ENCODE measurements at places on chromosomes 11 and 22.

DNA sequence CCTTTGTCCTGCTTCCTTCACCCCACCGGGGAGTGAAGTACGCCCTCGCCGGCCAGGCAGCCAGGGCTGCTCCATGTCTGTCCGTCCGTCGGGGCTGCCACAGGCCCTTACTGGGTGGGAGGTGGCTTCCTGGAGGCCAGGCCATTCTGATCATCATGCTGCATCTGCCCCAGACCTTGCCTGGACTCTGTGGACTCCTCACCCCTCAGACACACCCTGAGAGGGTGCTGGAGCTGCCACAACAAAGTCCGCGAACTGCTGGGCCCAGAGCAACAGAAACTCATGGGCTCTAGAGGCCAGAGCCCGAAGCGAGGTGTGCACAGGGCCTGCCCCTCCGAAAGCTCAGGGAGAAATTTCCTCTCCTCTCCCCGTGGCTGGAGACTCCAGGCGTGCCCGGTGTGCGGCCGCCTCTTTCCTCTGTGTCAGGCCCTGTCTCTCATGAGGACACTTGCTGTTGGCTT lies 124.2 kb downstream of the KCNQ1OT1 start:
- no peak for DNase-seq

DNA sequence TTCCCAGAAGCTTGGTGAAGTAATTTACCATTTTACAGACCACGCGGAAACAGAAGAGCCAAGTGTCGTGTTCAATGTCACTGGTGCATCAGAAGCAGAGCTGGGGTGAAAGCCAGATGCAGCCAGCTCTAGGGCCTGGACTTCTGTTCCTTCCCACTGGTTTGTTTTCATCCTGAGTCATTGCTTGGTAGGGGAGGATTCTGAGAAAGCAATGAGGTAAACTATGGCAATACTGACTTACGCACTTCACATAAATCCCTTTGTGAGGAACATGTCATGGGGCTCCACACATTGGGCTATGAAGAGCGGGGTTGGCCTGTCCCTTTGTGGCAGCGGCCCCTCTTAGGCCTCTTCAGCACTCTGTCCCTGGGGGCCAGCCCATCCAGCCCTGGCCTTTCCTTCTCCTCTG lies 52.4 kb upstream of the RBFOX2 start:
- peak; percentile 55 for DNase-seq

DNA sequence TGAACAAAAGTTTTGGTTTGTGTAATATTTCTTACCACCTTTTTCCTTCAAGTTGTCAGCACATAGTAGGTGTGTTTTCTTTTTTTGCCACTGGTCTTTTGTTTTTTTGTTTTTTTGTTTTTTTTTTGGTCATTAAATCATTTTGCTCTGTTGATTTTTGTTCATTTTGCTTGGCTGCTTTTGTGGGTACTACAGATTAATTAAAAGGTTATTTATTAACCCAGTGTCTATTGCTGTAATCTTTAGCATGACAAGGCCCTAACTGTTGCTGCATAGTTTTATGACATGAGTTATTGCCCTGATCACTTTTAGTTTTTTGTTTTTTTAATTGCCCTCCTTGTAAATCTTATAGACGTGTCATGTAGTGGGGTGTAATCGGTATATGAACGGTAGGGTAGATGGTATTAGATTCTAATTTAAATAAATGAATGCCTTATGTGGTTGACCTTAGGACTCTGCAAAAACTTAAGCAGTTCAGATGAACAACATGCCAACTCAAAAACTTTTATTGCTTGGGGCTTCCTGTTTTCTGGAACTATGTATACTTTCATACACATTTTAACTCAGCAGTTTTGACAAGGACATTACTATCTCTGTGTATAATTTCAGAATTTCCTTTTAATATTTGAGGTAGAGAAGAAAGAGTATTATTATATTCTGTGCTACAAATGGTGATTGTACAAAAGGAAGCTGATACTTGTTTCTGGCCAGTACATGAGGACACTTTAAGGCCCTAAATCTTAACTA lies 7.9 kb downstream of the EWSR1 start:
- DNase-seq, result no peak

DNA sequence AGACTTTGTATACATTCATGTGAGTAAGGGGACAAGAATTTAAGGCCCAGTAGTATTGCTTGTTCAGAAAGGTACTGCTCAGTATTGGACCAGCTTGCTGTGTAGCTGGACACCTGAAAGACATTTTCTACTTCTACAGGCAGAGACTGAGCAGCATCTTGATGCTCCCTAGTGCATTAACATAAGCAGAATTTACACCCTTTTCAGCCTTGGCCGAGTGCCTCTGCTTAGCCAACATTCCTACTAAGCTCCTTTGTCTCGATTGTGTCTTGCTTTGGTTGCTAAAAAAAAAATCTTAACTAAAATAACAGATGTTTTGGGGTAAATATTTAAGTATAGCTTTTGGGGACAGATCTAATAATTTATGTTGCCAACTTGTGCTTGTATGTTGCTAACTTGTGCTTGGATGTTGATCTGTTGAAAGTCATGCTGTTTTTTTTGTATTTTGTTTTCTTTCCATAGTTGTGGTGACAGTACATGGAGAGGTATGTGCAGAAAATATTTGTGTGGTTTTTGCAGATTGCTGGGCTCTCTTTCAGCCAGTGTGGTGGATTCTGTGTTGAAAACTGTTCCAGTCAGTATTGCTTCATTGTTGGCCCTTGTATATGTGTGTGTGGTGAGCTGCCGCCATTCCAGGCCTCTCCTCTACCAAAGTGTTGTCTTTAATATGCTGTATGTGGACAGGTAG lies 3.7 kb downstream of the PTS start:
- no peak for DNase-seq

- no peak for DNase-seq
These were observed 6.8 kb downstream of the BID start for GRCh38 chr22:17767233-17768065.

- no peak for DNase-seq
These were observed 100.9 kb downstream of the SYN3 start for GRCh38 chr22:32957200-32957803.

DNA sequence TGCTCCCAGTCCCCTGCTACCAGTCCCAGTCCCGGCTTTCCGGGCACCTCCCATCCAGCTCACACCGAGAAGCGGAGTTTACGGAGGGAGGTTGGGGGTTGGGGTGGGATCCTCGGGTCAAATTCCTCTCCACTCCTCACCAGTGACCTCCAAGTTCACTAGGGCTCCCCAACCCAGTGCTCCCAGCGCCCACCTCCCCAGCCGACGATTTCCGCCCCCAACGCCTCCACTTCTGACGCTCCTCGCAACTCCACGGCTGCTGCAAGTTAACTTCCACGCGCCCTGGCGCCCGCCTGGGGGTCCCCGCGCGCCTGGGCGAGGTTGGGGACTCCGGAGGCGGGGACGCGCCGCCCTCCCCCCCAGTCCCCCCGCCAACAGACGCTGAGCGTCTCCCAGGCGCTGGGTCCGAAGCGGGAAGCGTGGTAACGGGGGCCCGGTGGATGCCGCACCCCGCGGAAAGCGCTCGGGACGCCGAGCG lies 526 bp downstream of the TPST2 start:
- no peak for DNase-seq

GRCh38 chr11:66112601-66113499 lies 42.8 kb downstream of the PACS1 start:
- DNase-seq, result no peak

DNA sequence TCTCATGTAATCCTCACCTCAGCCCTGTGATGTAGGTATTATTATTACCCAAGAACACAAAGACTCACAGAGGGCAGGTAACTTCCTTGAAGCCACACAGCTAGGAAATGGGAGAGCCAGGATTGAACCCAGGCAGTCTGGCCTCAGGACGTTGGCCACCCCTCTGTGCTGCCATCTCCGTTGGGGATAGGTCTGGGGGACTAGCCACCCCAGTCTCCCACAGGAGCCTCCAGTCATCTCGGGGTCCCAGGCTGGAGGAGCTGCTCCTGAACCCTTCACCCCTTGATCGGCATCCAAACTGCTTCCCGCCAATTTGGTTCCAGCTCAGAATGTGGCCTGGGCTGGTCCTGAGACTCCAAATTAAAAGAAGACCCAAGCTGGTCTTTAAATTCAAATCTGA lies 10.4 kb upstream of the TCF20 start:
- DNase-seq, result no peak

DNA sequence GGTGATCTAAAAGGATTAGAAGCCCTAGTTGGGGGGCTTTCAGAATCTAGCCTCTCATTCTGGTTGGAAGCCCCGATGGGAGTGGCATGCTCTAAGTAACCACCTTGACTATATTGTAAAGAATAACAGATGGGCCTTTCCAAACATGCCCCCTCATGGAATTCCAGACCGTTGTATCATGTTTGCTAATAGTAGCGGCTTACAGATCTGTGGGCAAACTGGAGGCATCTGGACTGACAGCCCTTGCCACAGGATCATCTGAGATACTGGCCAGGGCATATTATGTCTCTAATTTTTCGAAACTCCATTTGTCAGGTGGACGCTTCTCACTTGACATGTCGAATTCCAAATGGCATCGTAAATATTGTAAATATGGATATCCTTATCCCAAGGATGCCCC lies 10.5 kb downstream of the APIP start:
- no peak for DNase-seq

DNA sequence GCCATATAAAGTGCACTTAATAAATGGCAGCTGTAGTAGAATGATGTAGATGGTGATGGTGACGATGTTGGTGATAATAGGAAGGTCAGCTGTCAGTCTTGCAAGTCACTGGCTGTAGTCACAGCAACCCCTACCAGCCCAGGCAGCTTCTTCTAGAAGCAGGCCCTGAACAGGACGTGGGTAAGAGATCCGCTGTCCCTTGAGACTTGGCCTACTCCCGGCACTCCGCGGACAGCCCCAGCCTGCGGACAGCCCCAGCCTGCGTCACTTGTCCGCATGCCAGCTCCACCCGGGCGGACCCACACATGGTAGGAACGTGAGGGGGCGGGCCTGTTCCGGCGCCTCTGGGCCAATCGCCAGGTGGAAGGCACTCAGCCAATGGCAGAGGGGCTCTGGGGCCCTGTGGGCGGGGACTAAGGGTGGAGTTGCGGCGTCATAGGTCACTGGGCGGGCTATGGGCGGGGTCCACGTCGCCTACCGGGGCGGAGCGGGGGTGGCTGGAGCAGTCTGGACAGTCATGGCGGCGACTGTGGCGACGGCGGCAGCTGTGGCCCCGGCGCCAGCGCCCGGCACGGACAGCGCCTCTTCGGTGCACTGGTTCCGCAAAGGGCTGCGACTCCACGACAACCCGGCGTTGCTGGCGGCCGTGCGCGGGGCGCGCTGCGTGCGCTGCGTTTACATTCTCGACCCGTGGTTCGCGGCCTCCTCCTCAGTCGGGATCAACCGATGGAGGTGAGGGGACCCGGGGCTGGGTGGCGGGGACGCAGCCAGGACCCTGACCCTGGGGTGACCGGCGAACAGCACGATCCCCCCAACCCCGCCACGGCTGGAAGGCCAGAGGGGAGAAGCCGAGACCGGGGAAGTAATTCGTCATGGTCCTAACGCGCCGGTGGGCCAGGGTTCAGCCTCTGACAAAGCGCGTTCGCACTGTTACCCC lies at the start of gene CRY2:
TSS of gene CRY2 (plus strand) at position 502 of the 937 bp plus-strand sequence. CDS start at position 518, 16 bp downstream.
- DNase-seq, result peak; percentile 98

GRCh38 chr22:25453557-25453956 lies 110.9 kb upstream of the GRK3 start:
- no peak for DNase-seq

DNA sequence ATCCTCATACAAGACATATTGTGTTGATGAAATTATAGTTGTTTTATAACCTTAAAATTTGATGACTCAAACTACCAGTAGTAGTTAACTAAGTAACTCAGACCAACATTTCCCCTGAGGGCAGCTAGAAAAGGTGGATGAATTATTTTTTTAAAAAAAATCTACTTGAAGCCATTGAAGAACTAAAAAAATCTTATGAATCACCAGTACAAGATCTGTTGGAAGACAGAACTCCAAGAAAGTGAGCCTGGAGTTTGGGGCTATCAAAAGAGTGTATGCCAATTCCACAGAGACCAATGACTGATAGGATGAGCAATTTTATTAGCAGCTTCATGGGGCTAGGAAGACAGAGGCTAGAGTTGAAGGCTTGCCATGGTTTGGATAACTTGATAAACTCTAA lies 72.4 kb downstream of the CYP2R1 start:
- no peak for DNase-seq

DNA sequence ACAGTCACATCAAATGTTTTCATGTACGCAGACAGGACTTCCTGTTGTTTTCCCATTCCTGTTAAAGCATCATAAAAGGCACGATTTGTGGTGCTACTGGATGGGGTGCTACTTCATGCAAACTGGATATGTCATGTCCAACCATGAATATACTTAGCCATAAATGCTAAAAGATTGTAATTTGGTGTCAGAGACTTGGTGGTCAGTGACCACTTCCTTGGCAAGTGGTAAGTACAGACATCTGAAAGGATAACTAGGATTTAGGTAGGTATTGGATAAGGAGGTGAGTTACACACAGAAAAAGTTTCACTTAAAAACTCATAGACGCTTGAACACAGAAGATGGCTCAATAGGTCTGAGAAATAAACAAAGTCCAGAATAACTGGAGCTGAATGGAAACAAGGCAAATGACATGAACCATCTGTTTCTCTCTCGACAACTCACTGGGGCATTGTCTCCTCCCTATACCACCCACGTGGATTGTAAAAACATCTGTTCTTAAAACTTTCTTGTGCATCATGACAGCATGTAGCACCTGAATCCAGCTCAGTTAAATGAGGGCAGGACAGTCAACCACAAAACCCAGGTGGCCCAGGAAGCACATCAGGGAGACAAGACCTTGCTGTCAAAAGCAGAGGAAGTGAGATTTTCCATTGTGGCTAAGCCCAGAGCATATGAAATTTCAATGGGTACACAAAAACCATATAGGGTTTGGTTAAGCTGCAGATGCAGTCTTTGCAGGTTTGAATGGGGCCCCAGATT lies 22.1 kb upstream of the IGLL5 start:
- no peak for DNase-seq

DNA sequence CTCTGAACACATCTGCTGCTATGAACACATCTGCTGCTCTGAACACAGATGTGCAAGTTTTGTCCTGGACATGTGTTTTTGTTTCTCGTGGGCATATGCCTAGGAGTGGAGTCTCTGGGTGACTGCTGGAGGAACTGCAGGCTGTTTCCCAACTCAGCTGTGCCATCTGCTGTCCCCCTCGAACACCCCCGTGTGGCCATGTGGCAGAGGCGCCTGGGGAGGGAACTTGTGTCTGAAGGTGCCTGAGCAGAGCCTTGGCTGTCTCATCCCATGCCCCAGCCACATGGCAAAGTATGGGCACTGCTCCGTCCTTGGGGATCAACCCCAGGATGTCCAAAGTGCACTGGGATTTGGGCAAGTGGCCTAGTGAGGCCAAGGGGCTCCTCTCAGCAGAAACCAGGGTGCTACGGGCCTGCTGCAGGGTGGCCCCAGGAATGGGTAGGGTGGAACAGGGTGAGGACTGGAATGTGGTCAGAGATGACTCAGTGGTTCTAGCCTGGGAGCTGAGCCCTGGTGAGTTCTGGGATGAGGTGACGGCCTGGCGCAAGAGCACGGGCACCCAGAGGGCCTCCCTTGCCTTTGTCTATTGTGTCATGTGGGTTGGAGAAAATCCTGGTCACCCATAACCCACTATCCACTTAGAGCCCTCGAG lies 14.7 kb downstream of the GATD1 start:
- DNase-seq, result no peak

GRCh38 chr11:14593671-14594070 lies 49.9 kb upstream of the PDE3B start:
- DNase-seq, result no peak

Measured in GOT3 (cell line).